ENCODE measurements at places on chromosomes 11 and 22. TPM values are rescaled to one million over a fixed set of nuclear protein-coding genes. Genes with fewer than 3 reads are reported as not detected.

DNA sequence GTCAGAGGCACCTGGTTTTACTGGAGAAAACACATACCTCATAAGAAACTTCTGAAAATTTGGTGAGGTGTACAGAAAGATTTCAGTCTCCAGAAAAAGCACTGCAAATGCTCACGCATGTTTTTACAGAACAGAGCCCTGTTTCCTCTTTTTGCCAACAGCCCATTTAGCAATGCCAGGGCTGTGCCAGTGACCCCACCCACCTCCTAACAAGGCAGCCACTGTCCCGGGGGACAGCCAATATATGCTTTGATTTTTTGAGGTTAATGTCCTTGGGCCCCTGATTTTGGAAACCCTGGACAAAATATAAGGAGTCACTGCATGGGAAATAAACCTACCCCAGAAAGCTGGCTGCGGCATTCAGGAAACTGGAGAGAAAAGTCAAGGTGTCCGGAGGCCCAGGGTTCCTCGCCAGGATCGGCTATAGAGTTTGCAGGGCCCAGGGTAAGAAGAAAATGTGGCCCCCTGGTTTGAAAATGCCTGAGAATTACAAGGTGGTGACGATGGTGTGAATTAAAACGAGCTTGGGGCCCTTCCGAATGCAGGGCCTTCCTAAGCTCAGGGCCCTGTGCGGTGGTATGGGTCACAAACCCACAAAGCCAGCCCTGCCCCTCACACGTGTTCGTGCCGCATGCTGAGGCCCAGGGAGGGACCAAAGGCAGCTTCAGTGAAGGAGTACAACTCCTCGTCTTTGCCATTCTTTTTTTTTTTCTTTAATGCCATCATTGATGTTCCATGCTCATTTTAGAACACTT, 71.1 kb upstream of the WNT7B start:
- no peak for DNase-seq

Gene APOA4
- not detected for total RNA-seq

- no peak for DNase-seq
Observed at GRCh38 chr11:86070142-86071056, 1.5 kb upstream of the PICALM start.

Gene SYCE3
- total RNA-seq: not detected

Gene TSGA10IP
- not detected for total RNA-seq

DNA sequence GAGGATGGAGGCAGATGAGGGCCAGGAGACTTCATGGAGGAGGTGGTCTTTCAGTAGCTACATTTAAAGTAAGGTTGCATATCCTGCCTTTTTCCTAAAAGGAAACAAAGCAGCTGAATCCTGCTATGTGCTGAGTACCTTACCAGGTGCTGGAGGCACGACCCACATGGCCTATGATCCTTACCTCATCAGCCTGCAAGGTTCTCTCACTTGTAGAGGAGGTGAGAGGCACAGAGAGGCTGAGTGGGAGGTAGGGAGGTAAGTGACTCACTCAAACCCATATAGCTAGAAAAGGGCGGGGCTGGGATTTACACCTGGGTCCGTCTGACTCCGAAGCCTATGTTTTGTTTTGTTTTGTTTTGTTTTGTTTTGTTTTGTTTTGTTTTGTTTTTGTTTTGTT, 75.8 kb downstream of the BUD13 start:
- DNase-seq: no peak

- DNase-seq: no peak
Observed at GRCh38 chr11:57801183-57801485, 39.5 kb downstream of the CTNND1 start.

DNA sequence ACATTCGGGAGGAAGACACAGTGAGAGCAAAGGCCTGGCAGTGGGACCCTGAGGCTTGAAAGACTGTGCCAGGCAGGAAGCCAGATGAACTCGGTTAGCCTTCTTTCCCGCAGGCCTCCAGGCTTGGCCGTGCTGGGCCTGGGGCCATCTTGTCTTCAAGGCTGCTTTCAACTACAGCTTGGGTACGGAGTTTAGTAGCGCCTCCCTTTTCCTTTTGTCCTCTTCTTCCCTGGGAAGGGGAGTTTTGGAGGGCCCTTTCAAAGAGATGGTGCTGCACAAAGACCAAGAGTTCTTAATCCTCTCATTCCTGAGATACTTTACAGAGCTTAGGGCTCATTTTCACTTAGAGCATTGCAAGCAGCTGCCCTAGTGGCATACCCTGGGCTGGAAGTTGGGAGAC, 87.5 kb downstream of the TP53I11 start:
- no peak for DNase-seq

DNA sequence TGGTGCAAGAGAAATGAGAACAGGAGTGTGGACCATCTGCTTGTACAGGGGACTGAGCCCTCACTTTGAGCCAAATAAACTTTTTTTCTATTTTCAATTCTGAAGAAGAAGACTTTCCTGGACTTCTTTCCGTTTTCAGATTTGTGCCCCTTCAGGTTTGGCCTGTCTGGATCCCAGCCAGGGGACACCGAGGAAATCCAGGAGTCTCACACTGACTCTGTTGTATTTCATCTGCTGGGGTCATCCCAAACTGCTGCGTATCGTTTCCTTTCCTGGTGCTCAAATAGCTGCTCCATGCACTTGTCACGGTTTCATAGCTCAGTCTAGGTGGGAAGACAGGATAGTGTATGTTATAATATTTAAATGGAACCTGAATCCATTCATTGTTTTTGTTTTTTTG, 51.7 kb downstream of the GGTLC2 start:
- DNase-seq: no peak

Gene CHRM1
- not detected for total RNA-seq

DNA sequence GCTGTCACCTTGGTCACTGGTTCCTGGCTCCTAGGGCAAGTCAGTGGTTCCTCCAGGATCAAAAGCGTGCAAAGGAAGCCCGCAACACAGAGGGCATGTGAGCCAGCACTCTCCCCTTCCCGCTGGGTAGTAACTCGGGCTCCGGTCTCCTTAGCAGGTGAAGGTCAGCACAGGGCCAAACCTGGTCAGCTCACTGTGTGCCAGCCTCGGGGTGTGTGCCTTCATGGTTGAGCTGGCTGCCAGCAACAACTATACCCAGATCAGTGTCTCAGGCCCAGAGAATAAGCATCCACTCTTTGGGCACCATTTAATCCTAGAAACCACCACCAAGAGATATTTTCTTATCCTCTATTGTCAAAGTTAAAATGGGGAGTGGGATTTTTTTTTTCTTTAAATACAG, 16.1 kb upstream of the CCDC86 start:
- DNase-seq: no peak

Gene MS4A3
- not detected for total RNA-seq

GRCh38 chr11:75507571-75507970, 18.2 kb downstream of the GDPD5 start:
- DNase-seq: no peak

Gene LMNTD2
- total RNA-seq: 0.34 TPM

GRCh38 chr11:9396752-9397151, 12.3 kb downstream of the IPO7 start:
- no peak for DNase-seq

GRCh38 chr11:128520888-128521681, 66.3 kb downstream of the ETS1 start:
- no peak for DNase-seq

DNA sequence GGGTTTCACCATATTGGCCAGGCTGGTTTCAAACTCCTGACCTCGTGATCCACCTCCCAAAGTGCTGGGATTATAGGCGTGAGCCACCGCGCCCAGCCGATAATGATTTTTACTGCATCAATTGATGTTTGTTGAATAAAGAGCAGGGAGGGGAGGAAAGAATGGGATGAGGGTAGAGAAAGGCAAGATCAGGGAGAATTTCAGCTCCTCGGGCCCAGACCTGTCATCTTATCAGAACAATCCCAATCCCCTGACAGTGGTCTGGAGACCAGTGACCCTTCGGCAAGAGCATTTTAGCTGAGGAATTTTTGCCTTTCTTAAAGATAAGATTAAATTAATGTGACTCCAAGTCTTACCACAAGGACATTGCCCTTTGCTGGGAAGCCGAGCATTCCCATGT, 15.0 kb upstream of the ANO1 start:
- no peak for DNase-seq

Measured in activated CD8-positive, alpha-beta T cell treated with anti-CD3 and anti-CD28 coated beads, Interleukin-2, amount 10 ng/mL, durations not matched to agents 7 days and 5 days (primary cell).